ENCODE measurements at places on chromosomes 6 and 20.
A peak's percentile ranks its signal among the peaks of the same experiment; 100 is the strongest.

- no peak for DNase-seq
Observed at GRCh38 chr6:167904791-167905190, 78.1 kb downstream of the AFDN start.

GRCh38 chr6:135583256-135583761 is 85.8 kb upstream of the AHI1 start:
- DNase-seq, result no peak

DNA sequence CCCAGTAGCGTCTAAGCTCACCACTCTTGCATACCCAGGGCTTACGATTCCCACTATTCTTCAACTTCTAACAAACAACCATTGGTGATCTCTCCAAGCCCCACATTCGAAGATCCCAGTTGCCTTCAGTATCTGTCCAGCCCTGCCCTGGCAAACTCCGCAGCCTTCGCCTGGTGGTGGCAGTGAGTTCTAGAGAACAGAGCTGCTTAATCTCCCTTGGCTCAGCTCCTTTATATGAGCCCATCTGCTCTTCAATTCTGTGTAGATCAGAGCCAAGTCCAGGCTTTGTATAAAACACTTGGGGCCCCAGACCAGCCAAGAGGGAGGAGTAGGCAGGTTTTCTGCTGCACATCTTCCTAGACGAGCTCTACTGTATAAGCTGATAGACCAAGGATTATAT is 193.3 kb downstream of the PHACTR1 start:
- no peak for DNase-seq

DNA sequence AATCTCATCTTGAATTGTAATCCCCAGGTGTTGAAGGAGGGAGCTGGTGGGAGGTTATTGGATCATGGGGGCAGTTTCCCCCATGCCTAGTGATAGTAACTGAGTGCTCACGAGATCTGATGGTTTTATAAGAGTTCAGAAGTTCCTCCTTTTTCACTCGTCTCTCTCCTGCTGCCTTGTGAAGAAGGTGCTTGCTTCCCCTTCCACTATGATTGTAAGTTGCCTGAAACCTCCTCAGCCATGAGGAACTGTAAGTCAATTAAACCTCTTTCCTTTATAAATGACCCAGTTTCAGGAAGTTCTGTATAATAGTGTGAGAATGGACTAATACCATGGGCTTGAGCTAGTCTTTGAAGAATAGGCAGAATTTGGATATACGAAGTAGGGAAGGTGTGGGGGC is 113.9 kb downstream of the RIN2 start:
- no peak for DNase-seq

GRCh38 chr20:9392892-9393857 is 121.2 kb upstream of the LAMP5 start:
- DNase-seq, result peak; percentile 71

- DNase-seq, result no peak
Observed at GRCh38 chr20:44065401-44066340, 121.3 kb downstream of the JPH2 start.

GRCh38 chr6:36660771-36661471 is 17.6 kb upstream of the CDKN1A start:
- peak; percentile 66 for DNase-seq

- DNase-seq, result no peak
Observed at GRCh38 chr6:75932067-75932466, 140.4 kb downstream of the IMPG1 start.

DNA sequence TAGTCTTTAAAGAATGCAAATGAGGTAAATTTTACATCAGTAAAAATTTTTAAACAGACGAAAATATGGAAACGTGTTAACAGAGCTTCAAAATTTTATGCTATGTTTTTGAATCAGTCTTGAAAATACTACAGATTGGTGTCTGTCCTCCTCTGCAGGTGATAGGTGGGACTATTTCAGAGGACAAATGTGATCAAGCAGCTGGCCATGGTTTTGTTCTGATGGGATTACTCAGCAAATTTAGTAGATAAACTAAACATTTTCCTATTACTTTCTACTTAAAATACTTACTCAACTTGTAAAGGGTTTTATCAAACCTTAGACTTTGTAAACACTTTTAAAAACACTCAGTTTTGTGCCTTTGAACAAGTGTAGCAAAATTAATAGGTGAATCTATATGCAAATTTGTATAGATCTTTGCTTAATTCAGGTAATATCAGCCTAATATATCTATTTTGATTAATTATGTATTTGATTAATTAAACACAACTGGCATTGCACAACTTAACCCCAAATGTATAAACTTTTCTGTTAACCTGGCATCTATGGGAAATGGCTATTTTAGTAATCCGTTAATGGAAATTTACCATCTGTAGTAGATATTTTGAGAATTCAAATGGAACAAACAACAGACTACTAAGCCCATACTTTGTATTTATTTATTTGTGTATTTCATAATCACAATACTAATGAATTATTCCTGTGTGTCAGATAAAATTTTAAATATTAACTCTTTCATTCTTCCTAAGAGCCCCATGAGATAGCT is 22.5 kb downstream of the ADGRB3 start:
- no peak for DNase-seq

GRCh38 chr20:39773380-39774000 is 811.3 kb downstream of the DHX35 start:
- DNase-seq, result no peak

DNA sequence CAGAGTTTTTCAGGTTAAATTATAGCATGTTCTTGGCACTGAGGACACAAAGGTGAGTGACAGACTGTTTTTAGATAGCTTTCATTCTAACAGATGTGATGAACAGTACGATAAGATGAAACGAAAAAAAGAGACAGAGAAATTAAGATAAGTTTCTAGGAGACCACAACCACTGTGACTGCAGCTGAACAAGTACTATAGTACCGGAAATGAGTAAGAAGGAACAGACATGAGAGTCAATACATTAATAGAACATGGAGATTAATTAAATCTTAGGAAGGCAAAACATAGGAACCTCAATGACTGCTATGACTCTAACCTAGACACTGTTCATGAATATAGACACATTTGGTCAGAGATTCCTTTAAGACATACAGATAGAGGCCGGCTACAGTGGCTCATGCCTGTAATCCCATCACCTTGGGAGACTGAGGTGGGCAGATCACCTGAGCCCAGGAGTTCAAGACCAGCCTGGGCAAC is 40.2 kb downstream of the HBS1L start:
- DNase-seq, result no peak

DNA sequence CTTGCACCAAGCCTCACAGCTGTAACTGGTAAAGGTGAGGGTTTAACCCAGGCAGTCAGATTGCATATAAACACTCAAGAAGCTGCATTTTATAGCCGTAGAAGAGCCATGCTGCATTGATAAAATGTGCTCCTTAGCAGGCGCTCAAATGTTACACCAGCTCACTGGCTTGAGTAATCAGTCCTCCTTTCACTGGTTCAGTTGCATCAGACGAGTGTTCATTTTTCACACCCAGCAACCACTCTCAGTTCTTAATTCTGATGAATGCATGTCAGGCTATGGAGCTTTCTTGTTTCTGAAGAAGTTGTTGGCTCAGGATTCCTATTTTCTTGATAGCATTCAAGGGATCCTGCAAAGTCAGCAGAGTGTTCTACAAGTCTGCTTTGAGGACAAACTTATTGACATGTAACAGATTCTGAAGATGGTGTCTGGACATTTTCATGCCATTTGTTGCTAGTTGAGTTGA is 198.3 kb downstream of the PLCB1 start:
- DNase-seq, result no peak

- no peak for DNase-seq
Observed at GRCh38 chr6:43311666-43312065, 3.0 kb upstream of the CRIP3 start.

GRCh38 chr6:150732765-150733539 is 132.6 kb upstream of the MTHFD1L start:
- DNase-seq, result no peak

GRCh38 chr6:154891901-154892300 is 103.2 kb upstream of the TIAM2 start:
- DNase-seq, result no peak

GRCh38 chr6:170235391-170236125 is 55.3 kb downstream of the DLL1 start:
- DNase-seq, result no peak

- DNase-seq, result no peak
Observed at GRCh38 chr6:170345662-170346061, 39.1 kb downstream of the FAM120B start.

DNA sequence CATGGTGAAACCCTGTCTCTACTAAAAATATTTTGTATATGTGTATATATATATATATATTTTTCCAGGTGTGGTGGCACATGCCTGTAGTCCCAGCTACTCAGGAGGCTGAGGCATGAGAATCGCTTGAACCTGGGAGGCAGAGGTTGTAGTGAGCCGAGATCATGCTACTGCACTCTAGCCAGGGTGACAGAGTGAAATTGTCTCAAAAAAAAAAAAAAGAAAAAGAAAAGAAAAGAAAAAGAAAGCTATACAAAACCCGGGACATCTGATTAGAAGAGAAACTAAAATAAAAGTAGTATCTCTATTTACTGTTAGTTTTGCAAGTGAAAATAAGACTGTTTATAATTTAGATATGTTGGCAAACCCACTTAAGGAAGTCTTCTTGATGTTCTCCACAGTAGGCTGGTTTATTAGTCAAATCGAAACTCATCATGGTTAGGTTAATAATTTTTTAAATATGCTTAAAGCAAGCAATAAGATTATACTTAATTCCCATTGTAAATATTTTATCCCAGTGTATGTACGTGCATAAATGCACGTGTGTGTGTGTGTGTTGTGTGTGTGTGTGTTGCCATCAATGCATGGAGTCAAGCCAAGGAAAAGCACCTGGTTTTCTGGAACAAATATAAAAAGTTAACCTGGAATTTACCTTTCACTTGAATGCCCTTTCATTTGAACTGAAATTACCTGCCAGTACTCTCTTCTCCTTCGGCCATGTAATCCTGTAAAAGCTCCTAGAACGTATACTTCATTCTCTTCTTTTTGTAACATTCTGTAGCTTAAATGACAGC is 7.1 kb downstream of the VNN2 start:
- no peak for DNase-seq

DNA sequence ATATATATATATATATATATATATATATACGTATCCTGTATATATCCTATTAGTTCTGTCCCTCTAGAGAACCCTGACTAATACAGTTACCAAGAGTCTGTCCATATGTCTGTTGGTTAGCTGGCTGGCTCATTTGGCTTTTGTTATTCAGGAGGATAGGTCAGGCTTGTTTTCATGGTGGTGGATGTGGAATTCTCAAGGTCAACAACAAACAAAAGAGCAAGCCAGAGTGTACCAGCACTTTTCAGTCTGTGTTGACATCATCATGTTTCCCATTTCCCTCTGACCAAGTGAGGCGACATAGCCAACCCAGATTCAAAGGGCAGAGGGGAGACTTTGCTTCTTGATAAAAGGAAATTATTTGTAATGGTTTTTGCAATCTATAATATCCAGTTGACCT is 88.5 kb upstream of the PTCHD4 start:
- DNase-seq, result no peak

- no peak for DNase-seq
Observed at GRCh38 chr6:136783021-136783420, 9.3 kb downstream of the MAP3K5 start.

DNA sequence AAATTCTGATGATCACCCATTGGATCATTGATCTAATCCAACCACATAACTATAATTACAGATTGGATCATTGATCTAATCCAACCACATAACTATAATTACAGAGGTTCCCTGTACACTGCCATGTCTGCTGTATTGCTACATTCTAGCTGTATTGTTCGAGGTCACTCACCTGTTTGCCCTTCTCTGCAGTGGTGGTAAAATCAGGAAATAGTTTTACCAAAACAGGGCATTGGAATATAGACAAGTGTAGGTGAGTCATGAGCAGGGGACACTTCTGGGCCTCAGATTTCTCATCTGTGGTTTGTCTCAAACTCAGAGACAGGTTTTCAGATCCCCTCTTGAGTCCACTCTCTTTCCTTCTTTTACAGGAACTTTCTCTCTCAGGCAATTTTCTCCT is 9.0 kb upstream of the AFDN start:
- DNase-seq, result no peak

GRCh38 chr6:44734886-44735629 is 347.6 kb downstream of the CDC5L start:
- peak; percentile 50 for DNase-seq

DNA sequence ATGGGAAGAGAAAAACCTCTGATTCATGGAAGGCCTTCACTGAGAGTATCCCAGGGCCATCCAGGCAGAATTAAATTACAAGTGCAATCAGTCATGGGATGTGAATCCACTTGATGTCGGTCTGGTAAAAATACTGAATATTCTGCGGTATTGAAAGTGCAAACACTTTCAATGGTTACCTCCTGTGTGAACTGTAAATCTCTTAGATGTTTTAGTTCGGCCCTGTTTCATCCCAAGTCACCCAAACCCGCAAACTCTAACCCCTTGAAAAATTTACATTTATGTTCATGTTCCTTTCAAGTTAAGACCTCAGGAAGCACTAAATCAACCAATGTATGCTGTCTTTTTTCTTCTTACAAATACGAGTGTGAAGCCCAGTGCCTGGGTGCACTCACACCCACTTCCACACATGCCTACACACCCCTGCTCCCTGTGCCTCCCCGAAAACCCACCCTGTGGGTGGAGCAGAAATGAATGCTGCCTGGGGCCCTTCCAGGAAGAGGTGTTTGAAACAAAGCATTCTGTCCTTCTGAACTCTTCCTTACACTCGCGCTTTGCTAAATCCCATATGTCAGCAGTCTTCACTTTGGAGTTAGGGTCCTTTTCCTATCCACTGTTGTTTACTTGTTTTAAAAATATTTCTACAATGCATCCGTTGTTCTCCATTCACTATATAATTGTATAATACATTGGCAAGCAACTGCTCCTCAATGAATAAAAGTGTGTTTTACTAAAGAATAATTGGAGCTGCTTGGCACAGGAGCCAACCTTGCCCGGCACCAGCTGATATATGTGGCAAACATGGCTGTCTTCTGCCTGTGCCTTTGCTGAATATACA is 62.7 kb downstream of the FYN start:
- DNase-seq, result no peak

DNA sequence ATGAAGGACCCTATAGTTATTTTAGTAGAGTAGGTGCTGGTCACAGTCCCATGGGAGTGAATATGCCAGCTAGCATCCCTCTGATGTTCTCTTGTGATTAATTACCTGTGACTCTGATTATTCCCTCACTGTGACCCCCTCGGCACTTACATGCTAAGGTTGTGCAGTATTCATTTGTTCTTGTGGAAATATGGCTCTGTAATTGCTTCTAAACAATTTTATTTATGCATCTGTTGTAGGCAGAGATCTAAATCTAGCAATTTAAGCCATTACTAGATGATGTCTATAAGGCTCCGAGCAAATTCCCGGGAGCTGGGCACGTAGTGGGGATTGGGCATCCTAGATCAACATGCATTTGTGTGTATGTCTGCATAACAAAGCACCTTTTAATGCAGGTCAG is 961.7 kb downstream of the KIF16B start:
- no peak for DNase-seq

DNA sequence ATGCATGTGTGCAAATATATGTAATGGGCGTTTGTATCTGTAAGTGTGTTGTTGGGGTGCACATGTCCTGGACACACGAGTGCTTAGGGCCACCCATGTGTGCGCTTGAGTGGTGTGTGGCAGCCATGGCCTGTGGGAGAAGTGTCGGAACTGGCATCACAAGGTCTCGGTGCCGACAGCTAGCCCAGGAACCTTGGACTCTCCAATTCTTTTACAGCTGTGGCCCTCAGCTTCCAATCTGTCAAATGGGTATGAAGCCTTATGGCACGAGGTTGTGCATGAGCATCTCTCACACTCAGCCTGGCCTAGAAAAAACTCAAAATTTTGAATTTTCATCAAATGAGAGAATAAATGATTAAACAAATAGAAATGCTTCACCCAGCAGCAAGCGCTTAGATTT is 42.0 kb downstream of the SPDEF start:
- DNase-seq, result no peak
